Coronary artery (tissue), 2 donors: ENCODE measurements at places on chromosomes 1 and 21.
A peak's percentile ranks its signal among the peaks of the same experiment; 100 is the strongest.

DNA sequence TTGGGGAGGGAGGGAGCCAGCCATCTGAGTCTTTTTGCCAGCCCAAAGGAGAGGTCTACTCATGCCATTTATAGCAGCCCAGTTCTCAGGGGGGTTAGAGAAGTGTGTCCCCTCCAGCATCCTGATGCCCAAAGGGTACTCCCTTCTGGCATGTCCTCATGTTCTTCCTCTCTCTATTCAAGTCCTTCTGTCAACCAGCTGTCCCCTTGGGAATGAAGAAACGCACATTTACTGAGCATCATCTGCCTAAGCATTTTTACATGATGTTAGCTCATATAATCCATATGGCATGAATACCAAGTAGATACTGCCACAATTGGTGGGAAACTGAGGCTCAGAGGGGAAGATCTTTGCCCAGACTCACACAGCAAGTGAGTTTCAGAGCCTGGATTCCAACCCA is 14.8 kb upstream of the TACSTD2 start:
- DNase-seq: no peak

DNA sequence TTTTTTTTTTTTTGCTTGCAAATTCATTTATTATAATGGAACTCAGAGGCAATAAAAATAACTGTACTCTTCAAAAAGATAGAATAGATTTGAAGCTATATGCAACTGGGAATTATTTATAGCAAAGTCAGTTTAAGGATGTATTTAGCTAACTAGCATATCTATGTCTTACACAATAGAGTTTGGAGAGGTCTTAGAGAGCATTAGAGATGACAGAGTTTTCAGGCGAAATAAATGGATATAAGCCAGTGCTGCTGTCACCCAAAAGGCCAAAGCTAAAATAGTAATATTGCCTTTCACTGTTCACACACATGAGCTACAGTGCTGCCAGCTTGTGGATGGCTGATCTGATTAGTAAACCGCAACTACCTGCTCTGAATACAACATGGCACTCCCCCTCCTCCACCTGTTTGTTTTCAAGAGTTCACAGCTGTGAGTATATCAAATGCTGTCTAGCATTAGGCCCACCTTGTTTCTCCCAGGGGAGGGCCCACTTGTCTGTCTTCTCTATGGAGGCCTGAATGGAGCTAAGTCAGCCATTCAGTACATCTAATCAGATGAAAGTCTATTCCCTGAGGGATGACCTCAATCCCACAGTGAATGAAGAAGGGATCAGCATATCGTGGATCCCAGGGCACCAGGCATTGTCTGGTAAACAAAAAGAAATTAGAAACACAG is 25.2 kb upstream of the SSX2IP start:
- DNase-seq: no peak

DNA sequence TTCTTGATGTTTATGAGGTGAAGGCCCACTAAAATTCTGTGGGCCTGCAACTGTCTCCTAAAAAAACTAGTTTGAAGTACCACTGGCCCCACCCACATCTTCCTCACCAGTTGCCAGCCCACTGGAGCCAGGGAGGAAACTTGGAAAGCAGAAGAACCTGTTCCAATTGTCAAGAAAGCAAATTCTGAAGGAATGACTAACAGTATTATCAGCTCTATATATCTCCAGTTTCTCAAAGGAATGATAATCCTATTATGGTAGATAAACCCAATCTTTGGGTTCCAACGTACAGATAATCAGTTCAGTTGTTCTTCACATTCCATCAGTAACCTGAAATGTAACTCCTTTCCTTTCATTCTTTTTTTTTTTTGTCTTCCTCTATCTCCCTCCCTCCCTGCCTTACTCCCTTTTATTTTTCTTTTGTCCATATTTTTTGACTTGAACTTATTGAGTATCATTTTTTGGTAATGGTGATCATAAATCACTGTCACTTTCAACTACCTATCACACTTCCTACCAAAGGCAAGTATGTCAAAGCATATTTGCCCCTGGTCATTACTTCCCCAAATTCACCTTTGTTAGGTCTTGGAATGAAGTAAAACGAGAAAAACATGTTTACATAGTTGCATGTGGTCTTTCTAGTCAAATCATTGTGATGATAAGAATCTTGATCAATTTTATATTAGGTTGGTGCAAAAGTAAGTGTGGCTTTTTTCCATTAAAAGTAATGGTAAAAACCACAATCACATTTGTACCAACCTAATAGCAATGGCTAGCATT is 943.4 kb downstream of the TTLL7 start:
- no peak for DNase-seq

DNA sequence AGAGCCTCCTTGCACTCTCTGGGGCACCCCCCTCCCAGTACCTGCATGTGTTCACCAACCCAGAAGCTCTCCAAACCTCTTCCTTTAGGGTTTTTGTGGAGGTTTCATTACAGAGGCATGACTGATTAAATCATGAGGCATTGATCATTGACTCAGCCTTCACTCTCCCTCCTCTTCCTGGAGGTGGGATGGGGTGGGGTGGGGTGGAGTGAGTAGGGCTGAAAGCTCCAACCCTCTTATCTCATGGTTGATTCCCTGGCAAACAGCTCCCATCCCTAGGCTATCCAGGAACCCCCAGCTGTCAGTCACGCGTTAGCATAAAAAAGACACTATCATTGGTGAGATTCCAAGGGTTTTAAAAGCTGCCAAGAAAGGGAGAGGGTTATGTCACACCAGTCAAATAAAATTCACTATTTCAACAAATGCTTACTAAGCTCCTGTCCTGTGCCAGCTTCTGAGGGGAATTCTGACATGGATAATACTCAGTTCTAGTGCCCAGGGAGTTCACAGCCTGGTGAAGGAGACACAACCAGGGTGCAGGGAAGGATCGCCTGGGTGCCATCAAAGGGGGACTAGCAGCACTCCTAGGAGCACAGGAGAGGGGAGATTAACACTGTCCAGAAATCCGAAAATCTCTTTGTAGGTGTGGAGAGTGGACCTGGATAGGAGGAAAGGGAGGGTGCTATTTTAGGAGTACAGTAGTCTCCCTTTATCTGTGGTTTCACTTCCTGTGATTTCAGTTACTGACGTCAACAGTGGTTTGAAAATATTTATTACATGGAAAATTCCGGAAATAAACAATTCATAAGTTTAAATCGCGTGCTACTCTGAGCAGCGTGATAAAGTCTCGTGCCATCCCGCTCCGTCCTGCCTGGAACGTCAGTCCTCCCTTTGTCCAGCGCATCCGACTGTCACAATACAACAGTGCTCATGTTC is 6.8 kb upstream of the IL24 start:
- no peak for DNase-seq

DNA sequence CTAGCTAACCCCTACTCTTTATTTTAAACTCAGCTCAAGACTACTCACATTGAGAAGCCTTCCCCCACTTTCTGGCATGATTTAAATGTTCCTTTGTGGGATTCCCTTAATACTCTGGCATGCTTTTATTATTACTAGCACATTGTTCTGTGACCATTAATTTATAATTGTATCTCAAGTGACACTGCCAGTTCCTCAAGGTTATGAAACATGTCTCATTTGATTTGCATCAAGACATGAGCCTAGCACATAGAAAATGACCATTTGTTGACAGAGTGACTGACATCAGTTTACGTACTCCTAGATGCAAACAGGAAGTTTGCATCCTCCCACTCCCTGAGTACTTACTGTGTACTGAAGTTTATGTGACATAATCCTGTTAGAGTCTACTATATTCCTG is 15.2 kb downstream of the RGS4 start:
- DNase-seq: no peak

DNA sequence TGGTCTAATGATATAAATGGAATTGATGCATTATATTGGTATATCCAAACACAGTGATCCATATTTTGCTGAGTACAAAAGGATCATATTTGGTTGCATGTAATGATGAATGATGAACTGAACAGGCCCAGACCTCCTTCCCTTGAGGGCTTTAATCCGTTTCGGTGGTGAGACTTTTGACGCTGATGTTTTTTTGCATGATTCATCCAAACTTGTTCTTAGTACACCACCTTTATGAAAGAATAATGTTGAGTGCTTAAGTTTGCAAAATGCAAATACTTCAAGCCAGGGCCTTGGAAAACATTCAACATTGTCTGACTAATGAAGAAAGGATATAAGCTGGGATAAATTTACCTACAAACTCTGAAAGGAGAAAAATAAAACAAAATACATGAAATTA is 19.2 kb downstream of the HOOK1 start:
- no peak for DNase-seq

GRCh38 chr1:25017436-25018109 is 87.5 kb upstream of the RUNX3 start:
- no peak for DNase-seq

DNA sequence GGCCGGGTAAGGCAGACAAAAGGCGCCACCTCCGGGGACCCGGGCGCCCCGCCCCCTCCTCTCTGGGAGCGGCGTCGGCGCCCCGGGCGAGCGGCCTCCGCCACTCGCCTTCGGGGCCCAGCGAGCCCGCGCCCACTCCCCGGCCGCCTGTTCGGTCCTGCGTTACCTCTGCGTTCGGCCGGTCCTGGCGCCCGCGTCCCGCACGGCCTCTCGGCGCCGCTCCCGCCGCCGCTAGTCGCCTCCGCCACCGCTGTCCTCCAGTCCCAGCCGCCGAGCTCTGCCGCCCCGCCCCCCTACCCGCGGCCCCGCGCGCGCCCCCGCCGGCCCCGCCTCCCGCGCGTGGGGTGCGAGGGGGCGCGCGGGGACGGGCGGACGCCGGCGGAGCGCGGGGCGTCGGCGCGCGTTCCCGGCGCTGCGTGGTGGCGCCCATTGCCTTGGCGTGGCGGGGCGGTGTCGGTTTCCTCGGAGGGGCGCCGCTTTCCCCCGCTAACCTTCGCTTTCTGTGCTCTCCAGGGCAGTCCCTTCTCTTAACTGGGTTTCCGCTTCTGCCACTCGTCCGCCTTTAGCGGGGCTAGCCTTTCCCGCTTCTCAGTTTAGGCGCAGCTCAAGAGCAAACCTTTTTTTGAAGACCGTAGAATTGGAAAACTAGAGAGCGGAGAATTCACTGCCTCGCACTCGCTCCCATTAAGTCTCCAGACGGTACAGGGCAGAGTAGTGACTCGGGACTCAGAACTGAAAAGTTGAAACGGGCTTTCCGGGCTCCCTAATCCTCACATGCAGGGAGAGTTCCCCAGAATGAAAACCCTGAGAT is at the start of gene HP1BP3:
Gene HP1BP3 (minus strand): TSS at position 279 of the 811 bp plus-strand sequence. CDS start 6,867 bp downstream, outside the sequence.
- DNase-seq: peak; percentile 84

- DNase-seq: no peak
Measured at GRCh38 chr1:209672705-209673630, 2.2 kb upstream of the G0S2 start.

DNA sequence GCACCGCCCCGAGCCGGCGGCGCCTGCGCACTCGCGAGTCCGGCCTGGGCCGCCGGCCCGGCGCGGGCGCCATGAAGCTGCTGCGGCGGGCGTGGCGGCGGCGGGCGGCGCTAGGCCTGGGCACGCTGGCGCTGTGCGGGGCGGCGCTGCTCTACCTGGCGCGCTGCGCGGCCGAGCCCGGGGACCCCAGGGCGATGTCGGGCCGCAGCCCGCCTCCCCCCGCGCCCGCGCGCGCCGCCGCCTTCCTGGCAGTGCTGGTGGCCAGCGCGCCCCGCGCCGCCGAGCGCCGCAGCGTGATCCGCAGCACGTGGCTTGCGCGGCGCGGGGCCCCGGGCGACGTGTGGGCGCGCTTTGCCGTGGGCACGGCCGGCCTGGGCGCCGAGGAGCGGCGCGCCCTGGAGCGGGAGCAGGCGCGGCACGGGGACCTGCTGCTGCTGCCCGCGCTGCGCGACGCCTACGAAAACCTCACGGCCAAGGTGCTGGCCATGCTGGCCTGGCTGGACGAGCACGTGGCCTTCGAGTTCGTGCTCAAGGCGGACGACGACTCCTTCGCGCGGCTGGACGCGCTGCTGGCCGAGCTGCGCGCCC is at the start of gene B3GALT6:
Gene B3GALT6 (plus strand): TSS at position 30 of the 588 bp plus-strand sequence. CDS start 42 bp downstream, at position 72.
- no peak for DNase-seq

- no peak for DNase-seq
Measured at GRCh38 chr1:42845866-42846256, 552 bp upstream of the ZNF691 start.

- no peak for DNase-seq
Measured at GRCh38 chr1:202794051-202794740, 14.0 kb downstream of the KDM5B start.

- no peak for DNase-seq
Measured at GRCh38 chr21:23695443-23695842, 1911.8 kb downstream of the MRPL39 start.

GRCh38 chr1:229856009-229856650 is 210.9 kb upstream of the GALNT2 start:
- no peak for DNase-seq

GRCh38 chr1:219461981-219462400 is 150.9 kb downstream of the ZC3H11B start:
- DNase-seq: no peak

DNA sequence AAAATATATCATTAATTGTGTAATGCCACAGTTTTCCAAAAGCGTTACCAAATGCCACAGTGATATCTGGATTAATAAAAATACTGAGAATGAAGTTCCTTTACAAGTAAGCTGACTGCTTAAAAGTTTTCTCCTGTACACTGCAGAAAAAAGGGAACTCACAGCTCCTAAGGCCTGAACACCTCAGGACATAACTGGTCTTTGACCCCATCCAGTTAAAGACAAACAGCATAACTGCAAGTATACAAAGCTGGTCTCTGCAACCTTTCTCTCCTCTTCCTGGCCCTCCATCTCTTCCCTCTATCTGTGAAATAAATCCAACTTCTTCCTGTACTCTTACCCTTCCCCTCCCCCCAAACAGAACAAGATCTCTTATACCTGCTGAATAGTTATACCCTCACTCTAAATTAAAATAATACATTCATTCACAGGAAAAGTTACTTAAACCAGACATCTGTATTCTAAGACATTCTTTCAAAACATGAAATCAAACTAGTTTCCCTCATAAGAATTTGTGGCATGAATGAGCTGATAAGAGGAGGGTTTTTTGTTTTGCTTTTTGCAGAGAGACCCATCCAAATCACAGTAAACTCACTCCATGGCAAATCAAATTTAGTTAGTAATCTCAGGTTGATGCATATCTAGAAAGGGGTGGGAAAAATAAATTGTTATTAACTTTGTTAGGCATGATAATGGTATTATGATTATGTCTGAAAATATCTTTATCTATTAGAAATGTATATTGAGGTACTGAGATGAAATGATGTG is 2.9 kb downstream of the DIPK1A start:
- DNase-seq: no peak

DNA sequence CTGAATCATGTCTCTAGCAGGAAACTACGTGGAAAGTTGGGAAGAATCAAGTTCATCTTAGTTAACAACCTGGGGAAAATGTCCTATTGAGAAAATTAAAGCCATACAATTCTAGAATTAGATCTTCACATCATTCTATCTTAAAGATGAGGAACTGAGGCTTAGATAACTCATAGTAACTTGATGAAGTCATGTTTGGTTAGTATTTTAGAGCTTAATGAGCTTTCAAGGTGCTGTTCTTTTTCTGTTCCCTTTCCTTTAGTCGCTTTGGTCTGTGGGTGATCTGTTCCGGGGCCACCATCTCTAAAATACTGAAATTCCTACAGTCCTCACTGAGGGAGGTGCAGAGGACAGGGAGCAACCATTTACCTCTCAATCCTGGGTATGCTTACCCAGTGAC is 4.3 kb upstream of the GLUL start:
- DNase-seq: no peak

DNA sequence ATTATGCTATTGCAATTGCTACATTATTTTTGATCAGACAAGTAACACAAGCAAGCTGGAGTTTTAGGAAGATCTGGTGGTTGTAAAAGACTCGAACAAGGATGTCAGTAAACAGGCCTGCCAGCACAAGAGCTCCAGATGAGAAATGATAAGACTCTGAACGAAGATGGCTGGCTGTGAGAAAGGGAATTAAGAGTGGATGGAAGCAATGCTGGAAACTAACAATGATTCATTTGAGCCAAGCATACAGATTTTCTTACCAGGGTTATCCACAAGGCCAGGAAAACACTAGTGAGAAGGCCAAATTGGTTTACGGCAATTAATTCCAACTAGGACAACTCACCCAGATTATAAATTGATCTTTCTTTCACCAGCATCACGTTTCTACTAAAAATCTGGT is 54.2 kb downstream of the NRIP1 start:
- no peak for DNase-seq
